ENCODE measurements at places on chromosomes 3 and 15. TPM values are rescaled to one million over a fixed set of nuclear protein-coding genes. Genes with fewer than 3 reads are reported as not detected.

The CERS3 gene
- total RNA-seq = not detected

The AGBL1 gene
- not detected for total RNA-seq

The TMCO5A gene
- total RNA-seq = not detected

The CAV3 gene
- total RNA-seq = not detected

The BCL2A1 gene
- total RNA-seq = 2.1 TPM

The FBXL2 gene
- 14.8 TPM for total RNA-seq

The ABTB1 gene
- 7.3 TPM for total RNA-seq

The SERINC4 gene
- total RNA-seq = not detected

The RTP3 gene
- total RNA-seq = not detected

The TMEM108 gene
- 0.23 TPM for total RNA-seq

The PCOLCE2 gene
- 29.4 TPM for total RNA-seq
